SJCRH30 (cell line): ENCODE measurements at places on chromosomes 11 and 22.
A peak's percentile ranks its signal among the peaks of the same experiment; 100 is the strongest.

DNA sequence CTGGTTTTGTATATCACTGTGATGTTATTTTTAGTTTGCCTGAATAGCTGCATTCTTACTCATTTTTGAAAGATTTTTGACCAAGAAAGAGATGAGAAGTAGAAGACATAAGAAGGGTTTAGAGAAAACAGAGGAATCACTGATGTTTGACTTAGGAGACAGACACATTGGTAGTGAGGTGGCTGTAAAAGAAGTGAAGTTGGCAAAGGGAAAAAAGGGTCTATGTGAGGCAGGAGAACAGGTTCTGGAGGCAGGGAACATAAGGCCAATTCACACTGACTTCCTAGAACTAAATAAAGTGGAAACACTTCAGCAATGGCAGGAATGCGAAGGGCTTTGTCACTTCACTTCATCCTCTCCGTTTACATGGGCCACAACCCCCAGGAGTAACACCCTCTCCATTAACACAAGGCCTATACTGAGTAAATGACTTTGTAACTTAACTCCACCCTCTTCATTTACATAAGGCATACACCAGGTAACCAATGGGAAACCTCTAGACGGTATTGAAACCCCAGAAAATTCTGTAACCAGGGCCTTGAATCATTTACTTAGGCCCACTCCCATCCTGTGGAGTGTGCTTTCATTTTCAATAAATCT lies 36.5 kb downstream of the CTSC start:
- DNase-seq, result no peak

GRCh38 chr11:103942646-103943045 lies 93.8 kb upstream of the DDI1 start:
- no peak for DNase-seq

GRCh38 chr11:110755941-110756340 lies 43.7 kb upstream of the ARHGAP20 start:
- DNase-seq, result no peak

- no peak for DNase-seq
Observed at GRCh38 chr11:128181088-128181480, 406.3 kb downstream of the ETS1 start.

- no peak for DNase-seq
Observed at GRCh38 chr11:79237091-79237490, 203.7 kb downstream of the TENM4 start.

DNA sequence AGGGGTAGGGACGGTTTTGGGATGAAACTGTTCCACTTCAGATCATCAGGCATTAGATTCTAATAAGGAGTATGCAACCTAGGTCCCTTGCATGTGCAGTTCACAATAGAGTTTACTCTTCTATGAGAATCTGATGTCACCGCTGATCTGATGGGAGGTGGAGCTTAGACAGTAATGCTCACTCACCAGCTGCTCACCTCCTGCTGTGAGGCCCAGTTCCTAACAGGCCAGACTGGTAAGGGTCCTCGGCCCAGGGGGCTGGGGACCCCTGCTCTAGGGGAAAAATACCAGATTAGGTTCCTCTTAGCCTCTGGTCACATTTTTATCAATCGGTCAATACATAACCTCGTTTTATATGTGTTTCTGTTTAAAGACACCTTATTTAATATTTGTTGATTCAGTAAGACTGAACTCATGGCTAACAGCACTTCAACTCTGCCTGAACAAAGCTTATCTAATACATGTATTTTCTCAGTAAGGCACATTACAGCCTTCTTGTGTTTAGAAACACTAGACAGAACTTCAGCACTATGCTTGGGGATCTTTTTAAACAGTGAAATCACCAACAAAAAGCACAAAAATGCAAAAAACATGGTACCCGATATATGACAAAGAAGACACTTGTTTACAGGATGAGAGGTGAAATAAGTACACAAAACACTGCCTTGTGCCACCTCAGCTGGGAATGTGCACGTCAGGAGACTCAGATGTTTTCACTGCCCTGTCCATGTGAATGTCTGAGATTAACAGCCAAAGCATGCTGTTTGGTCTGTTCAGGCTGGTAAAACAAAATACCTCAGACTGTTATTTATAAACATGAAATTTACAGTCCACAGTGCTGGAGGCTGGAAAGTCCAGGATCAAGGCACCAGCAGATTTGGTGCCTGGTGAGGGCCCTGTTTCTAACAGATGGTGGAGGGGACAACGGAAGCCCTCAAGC lies 107.5 kb downstream of the USP35 start:
- peak; percentile 45 for DNase-seq

GRCh38 chr22:49259839-49260615 lies 567.6 kb downstream of the BRD1 start:
- peak; percentile 1 for DNase-seq

GRCh38 chr22:45314786-45315185 lies 5.1 kb downstream of the FAM118A start:
- no peak for DNase-seq

- DNase-seq, result peak; percentile 93
Observed at GRCh38 chr22:38240734-38241252, 32.0 kb downstream of the TMEM184B start.

GRCh38 chr11:134181707-134182106 lies 42.1 kb downstream of the NCAPD3 start:
- DNase-seq, result no peak

GRCh38 chr22:32858121-32858703 lies 56.7 kb downstream of the TIMP3 start:
- DNase-seq, result no peak

DNA sequence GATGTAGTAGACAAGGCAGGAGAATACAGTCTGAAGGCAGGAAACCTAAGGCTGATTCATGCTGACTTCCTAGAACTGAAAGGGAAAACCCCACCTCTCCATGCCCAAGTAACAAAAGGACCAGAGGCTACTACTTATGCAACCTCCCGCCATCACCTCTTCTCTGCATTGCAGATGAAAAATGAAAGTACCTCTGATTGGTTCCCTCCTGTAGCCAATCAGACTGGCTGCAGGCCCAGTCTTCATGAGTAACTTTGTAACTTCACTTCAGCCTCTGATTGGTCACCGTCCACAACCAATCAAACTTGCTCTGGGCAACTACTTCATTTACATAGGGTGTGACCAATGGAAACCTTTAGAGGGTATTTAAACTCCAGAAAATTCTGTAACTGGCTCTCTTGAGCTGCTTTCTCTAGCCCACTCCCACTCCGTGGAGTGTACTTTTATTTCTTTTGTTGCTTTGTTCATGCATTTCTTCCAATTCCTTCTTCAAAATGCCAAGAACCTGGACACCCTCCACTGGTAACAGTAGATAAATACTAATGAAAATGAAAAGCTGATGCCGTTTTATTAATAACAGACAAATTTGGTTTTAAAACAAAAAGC lies 5.2 kb upstream of the MAP6 start:
- peak; percentile 48 for DNase-seq

DNA sequence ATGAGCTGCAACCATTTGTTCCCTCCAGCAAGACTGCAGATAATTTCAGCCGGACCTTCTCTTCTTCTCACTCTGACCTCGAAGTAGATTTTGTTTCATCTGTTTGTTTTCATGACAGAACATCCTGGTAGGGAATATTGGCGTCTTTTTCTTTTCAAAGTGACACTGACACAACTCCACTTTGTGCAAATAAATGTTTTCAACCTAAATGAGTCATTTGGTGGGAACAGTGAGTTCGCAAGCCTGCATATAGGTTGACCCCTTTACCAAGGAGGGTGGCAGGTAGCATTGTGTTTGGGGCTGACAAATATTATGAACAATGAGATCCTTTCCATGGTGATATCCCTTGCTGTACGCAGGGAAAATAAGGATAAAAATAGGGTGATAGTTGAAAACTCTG lies 55.0 kb downstream of the LARGE1 start:
- DNase-seq, result no peak

DNA sequence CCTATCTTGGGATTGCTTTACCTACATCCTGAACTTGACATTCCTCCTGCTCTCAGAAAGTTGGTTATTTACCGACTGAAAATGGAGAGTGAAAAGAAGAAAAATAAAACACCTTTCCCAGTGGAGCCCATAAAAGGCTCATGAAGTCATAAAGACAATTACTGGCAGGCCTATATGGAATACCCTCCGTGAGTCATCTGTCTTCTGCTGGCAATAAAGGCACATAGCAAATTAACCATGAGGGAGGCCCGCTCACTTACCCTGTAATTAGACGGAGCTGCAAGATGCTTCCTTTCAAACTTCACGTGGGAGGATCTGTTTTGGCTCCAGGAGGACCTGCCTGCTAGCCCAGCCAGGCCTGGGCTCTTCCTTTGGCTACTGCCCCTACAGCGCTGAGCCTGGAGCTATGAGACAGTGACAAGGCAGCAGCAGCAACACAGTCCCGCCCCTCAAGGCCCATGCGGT lies 540.4 kb downstream of the BUD13 start:
- DNase-seq, result no peak

GRCh38 chr11:26621132-26621531 lies 49.1 kb upstream of the MUC15 start:
- no peak for DNase-seq

- no peak for DNase-seq
Observed at GRCh38 chr11:60864856-60865513, 2.4 kb upstream of the ZP1 start.

- DNase-seq, result no peak
Observed at GRCh38 chr11:101487775-101488174, 96.0 kb downstream of the TRPC6 start.

DNA sequence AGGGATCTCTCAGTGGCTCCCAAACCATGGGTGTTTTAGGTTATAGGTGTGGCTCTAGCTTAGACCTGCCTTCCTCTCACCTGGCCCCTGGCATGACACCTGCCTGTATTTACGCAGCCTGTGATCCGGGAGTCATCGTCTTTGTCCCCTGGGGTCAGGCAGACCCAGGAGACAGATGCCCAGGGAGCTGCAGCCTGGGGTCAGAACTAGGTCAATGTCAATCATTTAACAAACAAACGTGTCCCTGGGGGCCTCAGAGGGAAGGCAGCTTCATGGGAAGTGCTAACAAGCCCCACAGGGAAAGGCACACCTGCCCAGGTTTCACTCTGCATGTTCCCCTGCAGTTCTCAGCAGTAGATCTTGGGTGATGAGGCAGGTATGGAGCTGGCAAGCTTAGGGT lies 12.0 kb downstream of the BACE1-AS start:
- no peak for DNase-seq

DNA sequence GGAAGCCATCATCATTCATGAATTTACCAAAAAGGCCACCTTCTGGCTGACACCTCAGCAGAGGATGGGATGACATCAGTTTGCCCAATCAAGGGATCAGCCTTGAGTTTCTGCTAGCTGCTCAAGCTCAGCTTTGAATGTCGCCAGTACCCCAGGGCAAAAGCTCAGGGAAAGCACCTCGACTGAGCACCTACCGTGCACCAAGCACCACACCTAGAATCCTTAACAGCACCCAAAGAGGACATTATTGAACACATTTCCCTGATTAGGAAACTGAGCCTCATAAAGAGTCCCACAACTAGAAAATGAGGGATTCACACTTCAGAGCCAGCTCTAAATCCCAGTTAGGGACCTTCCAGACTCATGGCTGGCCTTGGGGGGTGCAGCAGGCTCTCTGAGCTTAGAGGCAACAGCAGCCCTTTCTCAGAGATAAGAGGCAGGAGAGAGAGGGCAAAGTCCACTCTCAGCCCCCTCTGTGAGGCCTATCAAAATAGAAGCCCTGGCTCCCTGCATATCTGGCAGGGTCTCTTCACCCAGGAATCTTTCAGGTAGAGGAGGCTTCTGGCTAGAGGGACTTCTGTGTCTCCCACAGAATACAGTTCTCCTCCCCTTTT lies 13.4 kb upstream of the DAGLA start:
- no peak for DNase-seq

DNA sequence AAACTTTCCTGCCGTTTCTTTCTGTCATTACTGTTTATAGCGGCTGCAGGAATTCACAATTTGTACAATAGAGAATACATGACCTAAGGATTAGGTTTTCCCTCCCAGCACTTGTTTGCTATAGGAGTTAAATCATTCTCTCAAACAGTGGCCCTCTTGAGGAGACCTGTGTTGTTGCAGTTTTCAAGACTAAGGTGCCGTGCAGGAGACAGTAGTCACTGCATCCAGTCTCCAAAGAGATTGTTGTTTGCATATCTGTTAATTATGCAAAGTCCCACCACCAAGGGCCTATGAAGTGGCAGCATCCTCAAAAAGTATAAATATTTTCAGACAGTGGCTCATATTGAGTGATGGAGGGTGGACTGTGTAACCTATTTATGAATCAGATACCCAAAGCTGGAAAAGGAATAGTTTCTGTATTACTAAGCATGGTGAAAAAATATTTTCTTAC lies 2.3 kb downstream of the PRSS23 start:
- peak; percentile 49 for DNase-seq
